ENCODE measurements at places on chromosomes 4 and X. TPM values are rescaled to one million over a fixed set of nuclear protein-coding genes. Genes with fewer than 3 reads are reported as not detected.

The SPANXA2 gene
- not detected for total RNA-seq

The LRAT gene
- total RNA-seq = not detected

The CCDC158 gene
- 1.3 TPM for total RNA-seq

The NUDT11 gene
- 2.0 TPM for total RNA-seq

The NLRP2B gene
- not detected for total RNA-seq

The FMR1NB gene
- total RNA-seq = not detected

The DAPP1 gene
- total RNA-seq = 2.3 TPM

- no peak for DNase-seq
Observed at GRCh38 chrX:109501176-109501575, 19.3 kb upstream of the GUCY2F start.

- DNase-seq = no peak
Observed at GRCh38 chr4:46316215-46316614, 73.7 kb downstream of the GABRA2 start.

DNA sequence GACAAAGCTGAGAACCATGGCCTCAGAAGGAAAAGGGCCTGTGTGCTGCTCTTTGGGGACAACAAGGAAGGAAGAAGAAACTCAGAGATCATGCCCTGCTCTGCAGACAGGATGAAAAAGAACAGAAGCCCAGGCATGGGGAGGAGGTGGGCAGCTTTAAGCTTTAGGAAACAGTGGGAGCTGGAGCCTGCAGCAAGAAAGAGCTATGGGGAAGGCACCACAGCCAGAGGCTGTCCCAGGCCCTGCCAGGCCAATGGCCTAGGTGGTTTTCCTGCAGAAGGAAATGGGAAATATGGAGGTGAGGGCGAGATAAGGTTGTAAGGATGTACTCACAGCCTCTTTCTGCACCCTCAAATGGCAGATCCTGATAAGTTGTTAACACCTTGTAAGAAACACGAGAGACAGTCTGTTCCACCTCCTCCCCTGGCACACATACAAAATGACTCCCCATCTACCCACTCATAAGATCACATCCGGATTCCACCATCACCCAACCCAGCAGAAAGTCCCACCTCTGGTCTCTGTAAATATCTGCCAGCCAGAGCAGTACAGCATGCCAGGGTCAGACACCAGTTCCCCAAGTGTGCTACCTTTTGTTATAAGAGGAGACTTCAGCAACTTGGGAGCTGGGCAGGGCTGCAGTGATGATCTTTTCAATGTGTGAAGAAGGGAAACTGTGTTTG, 105.2 kb downstream of the RTL5 start:
- DNase-seq = no peak

DNA sequence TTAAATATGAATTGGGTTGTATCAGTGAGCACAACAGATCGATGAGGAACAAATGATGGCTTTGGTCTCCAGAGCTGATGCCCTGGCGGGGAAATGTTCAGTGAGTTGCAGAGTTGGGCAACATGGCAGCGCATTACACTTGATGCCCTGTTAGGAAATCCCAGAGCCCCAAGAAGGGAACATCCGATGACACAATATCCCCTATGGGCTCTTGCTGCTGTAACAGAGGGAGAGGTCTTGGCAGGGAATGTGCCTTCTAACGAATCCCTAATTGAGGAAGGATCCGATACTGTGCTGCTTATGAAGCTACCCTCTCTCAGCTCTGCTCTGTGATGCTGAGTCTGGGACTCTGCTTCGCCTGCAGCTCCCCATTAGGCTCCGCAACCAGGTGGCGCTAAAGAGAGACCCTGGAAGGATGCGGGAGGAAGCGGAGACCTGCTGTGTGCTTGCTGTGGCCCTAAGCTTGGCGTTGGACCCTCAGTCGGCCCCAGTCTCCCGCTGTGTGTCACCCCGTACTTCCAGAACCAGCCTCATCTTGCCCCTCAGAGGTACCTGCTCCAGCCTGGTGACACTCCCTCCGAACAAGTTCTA, 38.9 kb downstream of the PDHA1 start:
- DNase-seq = peak; percentile 73

DNA sequence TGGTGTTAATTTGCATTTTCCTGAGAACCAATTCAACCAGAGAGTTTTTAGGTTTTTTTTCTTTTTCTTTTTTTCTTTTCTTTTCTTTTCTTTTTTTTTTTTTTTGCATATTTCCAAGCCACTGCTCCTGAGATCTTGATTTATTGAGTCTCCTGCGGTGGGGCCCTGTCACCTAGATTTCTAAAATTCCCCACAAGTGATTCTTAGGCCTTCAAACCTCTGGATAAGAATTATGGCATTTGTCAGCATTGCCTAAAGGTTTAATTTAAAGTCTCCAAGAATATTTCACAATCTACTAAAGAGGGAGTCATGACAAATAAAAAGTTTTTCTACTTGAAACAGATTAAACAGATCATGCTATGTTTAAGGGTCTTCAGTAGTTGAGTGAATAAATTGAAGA, 84.9 kb downstream of the GAB1 start:
- DNase-seq = no peak

All from body of pancreas (tissue), 4 donors.